ENCODE measurements at places on chromosomes 6 and 20.

DNA sequence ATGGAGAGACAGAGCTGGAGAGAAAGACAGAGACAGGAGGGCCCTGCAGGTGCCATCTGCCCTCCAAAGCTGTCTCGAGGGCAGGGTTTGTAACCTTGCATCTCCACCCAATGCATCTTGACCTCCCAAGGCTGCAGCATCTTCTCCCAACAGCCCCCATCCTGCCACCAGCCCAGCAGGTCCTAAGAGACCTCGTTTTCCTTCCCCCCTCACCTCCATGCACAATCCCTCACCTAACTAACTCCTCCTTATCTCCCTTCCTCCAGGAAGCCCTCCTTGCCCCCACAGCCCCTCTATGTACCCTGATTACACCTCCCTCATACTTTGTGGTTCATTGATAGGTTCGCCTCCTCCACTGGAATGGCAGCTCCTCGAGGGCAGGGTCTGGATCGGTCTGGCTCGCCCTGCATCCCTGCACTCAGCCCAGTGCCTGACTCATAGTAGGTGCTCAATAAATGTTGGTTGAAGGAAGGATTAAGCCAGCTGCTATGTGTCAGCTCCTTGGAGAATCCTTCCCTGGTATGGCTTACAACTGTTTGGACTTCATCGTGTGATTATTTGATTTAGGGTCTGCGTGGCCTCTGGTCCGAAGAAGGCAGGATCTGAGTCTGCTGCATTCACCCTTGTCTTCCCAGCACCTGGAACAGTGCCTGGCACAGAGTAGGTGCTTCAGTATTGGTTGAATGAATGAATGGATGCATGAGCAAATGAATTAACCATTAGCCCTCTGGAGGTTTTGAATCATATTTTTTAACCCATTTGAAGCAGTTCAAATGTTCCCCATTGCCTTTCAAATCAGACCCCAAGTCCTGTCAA lies 105.6 kb upstream of the PTPN1 start:
- DNase-seq: no peak

- DNase-seq: no peak
Observed at GRCh38 chr20:1637755-1638154, 17.9 kb upstream of the SIRPB1 start.

- DNase-seq: no peak
Observed at GRCh38 chr6:53979468-53980067, 131.7 kb upstream of the MLIP start.

DNA sequence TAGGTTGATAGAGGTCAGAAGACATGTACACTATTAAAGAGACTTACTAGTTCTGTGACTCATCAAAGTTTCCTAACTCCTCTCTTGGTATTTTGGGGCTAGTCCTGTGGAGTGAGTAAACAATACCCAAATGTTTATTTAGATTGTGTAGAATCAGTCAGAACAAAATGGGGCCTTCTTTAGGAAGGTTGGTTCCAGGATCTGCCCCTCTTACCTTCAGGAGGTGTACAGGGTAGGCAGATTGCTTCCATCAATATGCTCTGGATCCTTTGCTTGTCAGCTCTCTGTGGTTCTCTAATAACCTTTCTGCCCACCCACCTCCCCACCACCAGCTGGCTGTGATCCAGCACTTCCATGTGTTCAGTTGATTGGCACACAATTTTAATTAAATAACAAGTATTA lies 107.0 kb downstream of the POPDC3 start:
- DNase-seq: no peak

DNA sequence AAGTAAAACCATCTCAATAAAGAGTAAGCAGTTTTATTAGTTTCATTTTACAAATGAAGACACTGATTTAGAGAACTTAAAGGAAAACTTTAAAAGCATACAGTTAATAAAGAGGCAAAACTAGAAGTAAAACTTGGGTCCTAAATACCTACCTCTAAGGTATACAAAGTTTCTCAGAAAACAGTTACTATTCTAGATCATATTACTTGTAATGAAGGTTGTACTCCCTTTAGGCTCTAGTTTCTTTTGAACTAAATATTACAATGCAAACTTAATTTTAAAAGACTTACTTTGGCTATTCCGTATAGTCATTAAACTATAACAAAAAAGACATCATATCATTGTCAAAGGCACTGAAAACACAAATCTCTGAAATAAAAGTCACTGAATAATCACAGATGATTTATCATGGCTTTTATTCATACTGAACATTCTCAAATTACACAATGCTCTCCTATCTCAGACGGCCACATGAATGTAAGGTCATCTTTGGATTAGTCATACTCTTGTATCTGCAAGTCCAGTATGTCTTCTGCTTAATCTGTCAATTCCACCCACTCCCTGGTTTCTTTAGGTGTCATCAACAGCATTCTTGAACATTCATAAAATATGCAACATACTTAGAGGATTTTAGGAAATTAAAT lies 361.6 kb upstream of the RUNX2 start:
- no peak for DNase-seq

DNA sequence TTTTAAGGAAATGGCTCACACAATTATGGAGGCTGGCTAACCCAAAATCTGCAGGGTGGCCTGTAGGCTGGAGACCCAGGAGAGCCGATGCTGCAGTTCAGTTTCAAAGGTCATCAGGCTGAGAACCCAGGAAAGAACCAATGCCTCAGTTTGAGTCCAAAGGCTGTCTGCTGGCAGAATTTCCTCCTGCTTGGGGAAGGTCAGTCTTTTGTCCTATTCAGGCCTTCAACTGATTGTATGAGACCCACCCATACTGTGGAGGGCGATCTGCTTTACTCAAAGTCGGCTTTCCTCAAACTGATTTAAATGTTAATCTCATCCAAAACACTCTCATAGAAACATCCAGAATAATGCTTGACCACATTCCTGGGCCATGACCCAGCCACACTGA lies 189.7 kb upstream of the CDYL start:
- no peak for DNase-seq

GRCh38 chr20:19672498-19672897 lies 85.6 kb upstream of the RIN2 start:
- DNase-seq: no peak

DNA sequence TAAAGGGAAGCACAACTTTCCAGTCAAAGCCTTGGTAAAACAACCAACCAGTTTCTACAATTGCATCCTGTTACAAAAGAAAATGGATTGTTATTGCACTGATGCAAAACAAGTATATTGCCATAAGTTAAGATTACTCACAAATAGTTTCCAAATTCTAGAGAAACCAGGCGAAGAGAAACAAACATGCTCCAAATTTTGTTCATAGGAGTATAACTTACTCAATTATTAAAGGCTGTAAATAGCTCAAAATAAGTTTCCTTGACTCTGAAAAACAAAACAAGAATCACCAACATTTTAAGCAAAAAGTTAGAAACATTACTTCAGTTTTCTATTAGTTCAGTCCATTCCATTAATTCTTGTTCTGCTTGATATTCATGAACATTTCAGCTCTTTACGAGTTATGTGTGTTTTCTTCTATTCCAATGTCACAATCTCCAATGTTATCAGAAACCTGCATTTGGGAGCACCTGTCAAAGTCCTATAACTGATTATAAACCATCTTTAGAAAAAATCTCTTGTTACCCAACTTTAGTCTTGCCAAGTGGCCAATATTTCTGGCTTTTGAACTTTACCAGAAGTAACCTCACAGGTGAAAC lies 137.9 kb upstream of the THBS2 start:
- no peak for DNase-seq

DNA sequence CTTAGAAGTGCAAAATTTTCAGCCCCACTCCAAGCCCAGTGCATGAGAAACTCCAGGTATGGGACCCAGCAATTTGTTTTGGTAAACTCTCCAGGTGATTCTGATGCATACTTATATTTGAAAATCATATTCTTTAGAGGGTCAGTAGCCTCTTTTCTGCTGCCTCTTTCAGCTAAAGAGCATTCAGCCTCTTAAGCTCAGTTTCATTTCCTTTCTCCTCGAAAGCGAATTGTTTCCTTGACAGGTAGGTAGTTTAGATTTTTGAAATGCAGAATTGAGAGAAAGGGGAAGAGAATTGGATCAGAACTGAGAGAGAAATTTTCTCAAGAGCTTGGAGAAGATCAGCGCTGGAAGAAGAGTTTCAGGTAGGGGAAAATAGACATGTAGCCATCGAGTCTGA lies 995.8 kb upstream of the FLRT3 start:
- no peak for DNase-seq

DNA sequence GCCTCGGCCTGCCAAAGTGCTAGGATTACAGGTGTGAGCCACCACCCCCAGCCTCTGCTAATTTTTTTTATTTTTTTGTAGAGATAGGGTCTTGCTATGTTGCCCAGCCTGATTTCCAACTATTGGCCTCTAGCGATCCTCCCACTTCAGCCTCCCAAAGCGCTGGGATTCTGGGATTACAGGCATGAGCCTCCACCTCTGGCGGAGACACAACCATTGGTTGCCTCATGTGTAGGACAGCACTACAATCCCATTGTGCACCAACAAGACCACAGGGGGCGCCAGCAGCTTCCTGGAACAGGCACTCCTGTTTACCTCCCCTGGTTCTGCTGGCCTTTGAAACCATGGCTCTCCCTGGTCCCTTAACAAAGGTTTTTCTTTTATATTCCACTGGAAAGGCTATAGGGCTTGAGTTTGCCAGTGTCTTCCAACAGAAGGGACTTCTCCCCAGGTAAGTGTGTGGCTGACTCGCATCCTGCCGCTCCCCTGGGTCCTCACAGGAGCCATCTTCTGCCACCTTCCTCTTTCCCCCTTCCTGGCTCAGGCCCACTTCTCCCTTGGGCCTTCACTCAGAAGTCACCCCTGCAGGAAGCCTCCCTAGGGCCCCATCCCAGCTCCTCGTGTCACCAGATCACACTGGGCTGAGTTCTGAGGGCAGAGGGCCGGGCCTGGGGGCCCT lies 39.2 kb upstream of the TLDC2 start:
- DNase-seq: no peak

- DNase-seq: no peak
Observed at GRCh38 chr6:83518816-83519480, 6.6 kb downstream of the PRSS35 start.

DNA sequence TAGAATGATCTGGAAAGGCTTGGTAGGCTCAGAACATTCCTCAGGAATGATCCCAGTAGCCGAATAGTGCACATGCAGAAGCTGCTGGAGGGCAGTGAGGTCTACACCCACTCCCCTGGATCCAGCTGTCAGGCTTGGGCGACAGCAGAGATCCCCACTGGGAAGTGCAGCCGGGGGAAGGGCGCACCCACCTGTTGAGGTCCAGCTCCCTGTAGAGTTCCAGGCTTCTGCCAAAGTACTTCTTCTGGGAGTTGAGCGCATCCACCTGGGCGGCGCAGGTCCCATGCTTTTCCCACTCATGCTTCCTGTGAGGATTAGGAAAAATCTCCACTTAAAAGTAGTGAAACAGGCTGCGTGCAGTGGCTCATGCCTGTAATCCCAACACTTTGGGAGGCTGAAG lies 17.6 kb downstream of the RNASET2 start:
- DNase-seq: no peak

- DNase-seq: no peak
Observed at GRCh38 chr6:84137051-84137375, 90.4 kb downstream of the CEP162 start.
